ENCODE measurements at places on chromosomes 4 and X. TPM values are rescaled to one million over a fixed set of nuclear protein-coding genes. Genes with fewer than 3 reads are reported as not detected.

Gene LRCH2
- total RNA-seq = 10.5 TPM

Gene MAGEA10
- total RNA-seq = not detected

Gene NDNF
- total RNA-seq = 0.35 TPM

Gene GPR173
- 8.5 TPM for total RNA-seq

Gene CXCL11
- not detected for total RNA-seq

Gene GRK4
- total RNA-seq = 13.4 TPM

DNA sequence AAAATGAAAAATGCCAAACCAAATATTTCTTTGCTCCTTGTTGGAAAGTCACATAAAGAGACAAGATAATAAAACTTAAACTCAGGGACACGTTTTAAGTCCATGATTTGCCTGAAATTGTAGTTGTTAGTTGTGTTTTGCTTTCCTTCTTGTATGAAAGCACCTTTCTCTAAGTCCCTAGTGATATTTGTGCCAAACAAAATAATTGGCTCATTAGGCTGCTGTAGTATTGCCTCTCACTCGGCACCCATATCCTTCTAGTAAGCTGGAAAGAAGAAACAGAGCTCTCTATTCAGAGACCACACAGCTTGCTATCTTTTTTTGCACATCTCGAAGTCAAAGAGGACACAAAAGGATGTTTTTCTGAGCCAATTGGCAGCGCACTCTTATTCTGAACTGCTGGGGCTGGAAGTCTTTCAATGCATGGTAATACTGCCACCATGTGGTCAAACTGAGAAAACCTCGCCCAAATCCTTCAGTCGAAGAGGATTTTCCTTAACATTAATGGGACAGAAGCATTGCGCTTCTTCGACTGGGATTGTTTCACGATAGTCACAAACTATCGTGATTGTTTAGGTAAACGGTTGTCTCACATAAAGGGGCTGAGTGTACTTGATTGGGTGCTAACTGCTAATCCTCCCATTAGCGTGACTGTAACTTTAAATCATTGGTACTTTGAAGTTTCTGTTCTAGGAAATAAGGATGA is 571.9 kb upstream of the LCORL start:
- DNase-seq = no peak

- DNase-seq = no peak
These were observed 39.2 kb upstream of the TLR3 start for GRCh38 chr4:186029571-186030398.

DNA sequence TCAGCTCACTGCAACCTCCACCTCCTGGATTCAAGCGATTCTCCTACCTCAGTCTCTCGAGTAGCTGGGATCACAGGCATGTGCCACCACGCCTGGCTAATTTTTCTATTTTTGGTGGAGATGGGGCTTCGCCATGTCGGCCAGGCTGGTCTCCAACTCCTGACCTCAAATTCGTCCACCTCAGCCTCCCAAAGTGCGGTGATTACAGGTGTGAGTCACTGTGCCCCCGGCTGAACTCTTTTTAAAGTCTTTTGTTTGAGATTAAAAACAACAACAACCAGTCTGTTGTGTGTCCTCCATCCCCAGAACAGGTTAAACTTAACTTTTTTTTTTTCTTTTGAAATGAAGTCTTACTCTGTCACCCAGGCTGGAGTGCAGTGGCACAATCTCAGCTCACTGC is 36.3 kb upstream of the RBPJ start:
- no peak for DNase-seq

DNA sequence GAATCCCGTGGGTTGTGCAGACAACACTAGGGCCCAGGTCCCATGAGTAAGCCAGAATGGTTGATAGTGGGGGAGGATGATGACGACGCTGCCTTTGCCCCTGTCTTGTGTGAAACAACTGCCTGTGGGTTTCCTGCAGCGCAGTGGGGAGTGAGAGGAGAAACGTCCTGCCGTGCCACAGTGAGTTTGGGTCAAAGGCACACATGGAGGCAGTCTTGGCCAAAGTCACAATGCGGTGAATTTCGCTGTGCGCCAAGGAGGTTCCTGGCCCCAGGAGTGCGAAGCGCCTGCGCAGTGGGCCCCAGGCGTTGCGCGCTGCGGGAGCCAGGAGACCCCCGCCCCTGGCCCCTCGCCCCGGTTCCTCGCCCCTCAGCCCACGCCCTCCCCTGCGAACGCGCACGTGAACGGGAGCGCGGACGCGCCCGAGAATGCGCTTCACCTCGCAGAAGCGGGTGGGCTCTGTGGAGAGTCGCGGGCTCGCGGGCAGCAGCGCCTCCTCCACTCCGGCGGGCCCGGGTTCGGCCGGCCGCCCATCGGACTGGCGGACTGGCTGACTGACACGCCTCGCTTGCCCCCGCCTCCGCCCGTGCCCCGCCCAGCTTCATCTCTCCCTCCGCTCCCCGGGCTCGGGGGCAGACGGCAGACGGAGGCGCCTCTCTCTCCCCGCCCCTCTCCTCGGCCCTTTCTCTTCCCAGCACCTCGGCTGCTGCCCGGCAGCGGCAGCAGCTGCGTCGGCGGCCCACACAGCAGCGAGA is at the start of gene NUDT10:
Gene NUDT10, plus strand, starts transcription at position 635 of the 755 bp plus-strand sequence. CDS start 144 bp downstream, outside the sequence.
- peak; percentile 87 for DNase-seq

- no peak for DNase-seq
These were observed 19.4 kb downstream of the NLGN3 start for GRCh38 chrX:71164071-71164470.

- DNase-seq = no peak
These were observed 347 bp downstream of the AMTN start for GRCh38 chr4:70518716-70519115.

GRCh38 chrX:33336783-33337182 is 125.4 kb upstream of the DMD start:
- no peak for DNase-seq

DNA sequence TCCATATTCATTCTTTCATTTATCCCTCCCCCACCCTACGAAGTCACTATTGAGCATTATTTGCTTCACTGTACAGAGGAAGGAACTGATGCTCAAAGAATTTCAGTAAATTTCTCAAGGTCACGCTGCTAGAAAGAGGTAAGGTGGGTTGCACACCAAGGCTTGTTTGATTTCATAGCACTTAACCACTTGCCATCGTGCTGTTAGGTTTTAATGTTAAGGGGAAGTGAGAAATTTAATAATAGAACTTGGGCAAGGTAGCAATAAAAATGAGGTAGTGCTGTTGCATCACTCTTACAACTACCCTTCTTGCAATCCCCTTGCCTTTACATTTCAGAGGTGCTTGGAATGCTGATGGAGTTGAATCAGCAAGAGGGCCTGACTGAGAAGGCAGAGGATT is 343.1 kb downstream of the MID1IP1 start:
- no peak for DNase-seq

GRCh38 chr4:2378401-2378800 is 40.0 kb downstream of the ZFYVE28 start:
- no peak for DNase-seq

DNA sequence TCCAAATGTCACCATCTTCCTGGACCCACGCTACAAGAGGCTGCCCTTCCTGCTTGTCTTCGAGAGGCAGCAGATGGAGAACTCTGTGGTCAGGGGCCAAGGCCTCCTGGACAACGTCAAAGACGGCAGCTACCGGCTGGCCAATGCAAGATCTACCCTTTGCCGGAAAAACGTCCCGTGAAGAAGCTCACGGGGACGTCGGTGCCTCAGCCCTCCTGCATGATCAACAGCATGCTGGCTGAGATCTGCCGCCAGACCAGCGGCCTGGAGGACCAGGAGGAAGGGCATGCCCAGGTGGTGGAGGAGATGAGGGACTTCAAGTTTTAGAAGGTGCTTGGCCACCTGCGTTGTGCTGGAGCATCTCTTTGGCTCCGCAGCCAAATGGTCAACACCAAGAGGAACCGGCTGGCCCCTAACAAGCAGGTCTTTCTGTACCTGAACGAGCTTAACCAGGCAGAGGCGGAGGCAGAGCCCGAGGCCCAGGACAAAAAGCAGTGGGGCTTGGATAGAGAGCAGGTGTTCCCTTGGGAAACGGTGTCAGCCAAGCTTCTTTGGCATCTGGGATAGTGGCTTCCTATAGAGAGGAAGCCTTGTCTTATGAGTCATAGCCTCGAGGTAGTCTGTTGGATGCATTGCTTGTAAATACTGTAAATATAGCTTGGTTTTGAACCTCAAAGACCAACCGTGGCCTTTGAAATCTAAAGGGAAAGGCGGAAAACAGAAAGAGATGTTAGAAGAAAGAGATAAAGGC is 94.8 kb upstream of the ELOVL6 start:
- no peak for DNase-seq

DNA sequence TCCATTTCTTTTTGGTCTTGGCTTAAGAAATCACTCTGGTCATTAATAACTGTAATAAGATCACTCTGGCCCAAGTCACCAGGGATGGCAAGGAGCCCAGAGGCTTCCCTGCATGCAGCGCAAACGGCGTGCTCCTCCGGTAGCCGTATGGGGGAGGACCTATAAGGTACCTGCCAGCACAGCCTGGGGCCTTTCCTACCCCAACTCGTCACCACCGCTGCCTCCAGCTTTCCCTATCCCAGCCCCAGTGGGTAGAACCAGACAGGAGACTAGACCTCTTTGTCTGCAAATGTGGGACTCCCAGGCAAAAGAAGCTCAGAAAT is 25.9 kb downstream of the HAND2 start:
- no peak for DNase-seq

GRCh38 chr4:120658772-120659171 is 263.8 kb downstream of the PRDM5 start:
- no peak for DNase-seq

- DNase-seq = no peak
These were observed 67.4 kb downstream of the CNGA2 start for GRCh38 chrX:151801980-151802379.

- DNase-seq = no peak
These were observed 328.8 kb upstream of the NWD2 start for GRCh38 chr4:36915717-36916116.

DNA sequence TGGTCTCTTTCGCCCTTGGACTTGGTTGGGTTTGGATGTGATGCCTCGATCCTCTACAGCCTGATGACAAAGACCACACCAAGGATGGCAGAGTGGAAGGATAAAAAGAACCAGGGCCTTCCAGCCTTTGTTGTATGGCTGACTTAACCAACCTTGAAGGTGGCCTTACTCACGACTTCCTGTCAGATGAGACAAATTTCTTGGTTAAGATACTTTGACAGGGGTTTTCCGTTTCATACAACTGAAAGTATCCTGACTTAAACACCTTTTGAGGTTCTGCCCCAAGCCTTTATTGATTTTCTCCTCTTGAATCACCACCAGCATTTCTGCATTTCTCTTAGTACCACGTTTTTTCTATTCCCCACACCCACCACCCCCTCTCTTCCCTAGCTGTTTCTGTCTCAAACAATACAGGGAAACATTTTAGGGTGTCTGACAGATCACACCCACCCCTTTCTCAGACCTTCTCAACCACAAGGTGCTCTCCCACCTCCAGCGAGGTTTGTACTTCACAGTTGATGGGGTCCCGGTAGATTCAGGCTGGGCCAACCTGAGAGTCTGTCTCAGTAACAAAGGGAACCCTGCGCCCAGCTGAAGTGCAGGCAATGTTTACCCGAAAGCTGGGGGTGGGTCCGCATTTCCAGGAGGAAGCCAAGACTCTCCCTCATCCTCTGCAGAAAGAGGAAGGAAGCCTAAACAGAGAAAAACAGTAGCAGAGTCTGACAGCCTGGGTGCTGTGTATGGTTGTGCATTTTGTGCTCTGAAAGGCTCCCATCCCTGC is 5.0 kb upstream of the TSPAN5 start:
- DNase-seq = no peak

DNA sequence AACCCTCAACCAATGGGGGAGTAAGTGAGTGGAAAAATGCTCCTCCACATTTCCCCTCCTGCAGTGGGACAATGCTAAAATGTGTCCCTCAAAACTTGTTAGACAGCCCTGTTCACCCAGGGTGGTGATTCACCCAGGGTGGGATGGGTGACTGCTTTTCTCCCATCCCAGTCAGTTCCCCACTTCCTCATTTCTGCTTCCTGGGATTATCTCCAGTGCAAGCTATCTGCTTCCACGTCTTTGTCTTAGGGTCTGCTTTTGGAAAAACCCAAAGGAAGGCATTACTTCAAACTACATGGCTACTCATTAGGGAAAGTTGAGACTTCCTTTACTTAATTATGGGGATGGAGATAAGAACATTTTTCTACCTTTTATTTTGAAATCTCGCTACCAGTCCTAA is 45.5 kb downstream of the ETNPPL start:
- DNase-seq = no peak

GRCh38 chr4:8647094-8647570 is 54.6 kb downstream of the CPZ start:
- peak; percentile 24 for DNase-seq

- DNase-seq = no peak
These were observed 650.7 kb downstream of the IL1RAPL1 start for GRCh38 chrX:29237972-29238371.

DNA sequence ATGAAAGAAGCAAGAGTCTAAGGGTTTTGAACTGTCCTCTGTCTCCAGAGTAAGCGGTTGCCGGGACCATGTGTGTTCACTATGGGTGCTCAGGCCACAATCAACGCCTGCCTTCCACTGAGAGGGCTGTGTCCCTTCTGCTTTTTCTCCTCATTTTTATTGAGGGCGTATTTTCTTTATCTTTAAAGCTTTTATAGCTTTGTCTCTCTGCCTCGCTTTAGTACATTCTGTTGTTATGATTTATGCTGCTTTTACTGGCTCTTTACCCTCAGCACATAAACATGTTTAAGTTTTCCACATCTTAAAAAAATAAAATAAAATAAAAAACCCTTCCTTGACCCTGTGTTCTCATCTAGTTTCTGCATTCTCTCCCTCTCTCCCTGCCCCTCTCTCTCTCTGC is 42.4 kb upstream of the ATP6AP2 start:
- no peak for DNase-seq

DNA sequence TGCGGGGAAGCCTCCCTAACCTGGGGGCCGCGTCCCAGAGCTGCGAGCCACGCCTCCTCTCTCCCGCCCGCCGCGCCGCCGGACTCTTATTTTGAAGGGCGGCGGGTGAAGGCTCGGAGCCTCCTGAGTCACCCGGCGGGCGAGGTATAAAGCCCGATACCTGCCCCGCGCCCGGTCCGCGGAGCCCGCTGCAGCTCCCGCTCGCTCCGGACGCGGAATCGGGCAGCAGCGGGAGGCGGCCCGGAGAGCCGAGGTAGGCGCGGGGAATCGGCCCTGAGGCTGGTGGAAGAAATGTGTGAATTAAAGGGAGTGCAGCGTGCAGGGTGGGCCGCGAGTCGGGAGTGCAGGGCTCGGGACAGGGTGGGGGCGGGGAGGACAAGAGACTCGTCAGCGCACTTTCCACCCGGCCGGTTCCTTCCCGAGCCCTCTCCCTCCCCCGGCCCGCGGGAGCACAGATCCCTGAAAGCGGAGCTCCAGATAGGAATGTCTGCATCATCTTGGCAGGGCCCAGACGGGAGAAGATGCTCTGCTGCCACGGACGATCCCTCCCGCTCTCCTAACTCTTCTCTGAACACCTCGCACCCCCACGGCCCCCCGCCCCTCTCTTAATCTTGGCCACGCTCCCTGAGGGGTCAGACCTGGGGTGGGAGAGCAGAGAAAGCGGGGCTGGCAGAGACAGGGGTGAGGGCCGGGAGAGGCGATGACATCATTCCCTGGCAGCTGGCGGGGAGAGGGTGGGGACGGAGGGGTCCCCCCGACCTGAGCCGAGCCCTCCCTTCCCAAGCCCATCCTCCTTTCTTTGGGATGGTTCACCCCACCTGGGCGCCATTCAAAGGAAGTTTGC is 177.9 kb downstream of the CBR4 start:
- DNase-seq = peak; percentile 92
